ENCODE measurements at places on chromosomes 16 and 17. TPM values are rescaled to one million over a fixed set of nuclear protein-coding genes. Genes with fewer than 3 reads are reported as not detected.

DNA sequence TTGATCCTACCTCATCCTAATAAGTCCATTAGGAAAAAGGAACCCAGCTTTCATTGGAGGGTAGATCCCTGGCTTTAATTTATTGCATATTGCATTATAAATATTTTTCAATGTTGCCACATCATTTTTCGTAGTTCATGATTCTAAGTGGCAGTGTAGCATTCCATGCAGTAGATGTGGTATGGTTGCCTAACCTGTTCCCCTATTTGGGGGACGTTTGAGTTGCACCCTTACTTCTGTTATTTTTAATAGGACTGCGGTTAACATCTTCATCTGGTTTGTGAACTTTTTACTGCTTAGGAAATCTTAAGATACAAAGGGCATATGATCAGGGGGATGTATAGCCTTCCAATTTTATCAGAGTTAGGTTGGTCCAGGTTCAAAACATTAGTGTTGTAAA, 5.4 kb downstream of the SCPEP1 start:
- no peak for DNase-seq

DNA sequence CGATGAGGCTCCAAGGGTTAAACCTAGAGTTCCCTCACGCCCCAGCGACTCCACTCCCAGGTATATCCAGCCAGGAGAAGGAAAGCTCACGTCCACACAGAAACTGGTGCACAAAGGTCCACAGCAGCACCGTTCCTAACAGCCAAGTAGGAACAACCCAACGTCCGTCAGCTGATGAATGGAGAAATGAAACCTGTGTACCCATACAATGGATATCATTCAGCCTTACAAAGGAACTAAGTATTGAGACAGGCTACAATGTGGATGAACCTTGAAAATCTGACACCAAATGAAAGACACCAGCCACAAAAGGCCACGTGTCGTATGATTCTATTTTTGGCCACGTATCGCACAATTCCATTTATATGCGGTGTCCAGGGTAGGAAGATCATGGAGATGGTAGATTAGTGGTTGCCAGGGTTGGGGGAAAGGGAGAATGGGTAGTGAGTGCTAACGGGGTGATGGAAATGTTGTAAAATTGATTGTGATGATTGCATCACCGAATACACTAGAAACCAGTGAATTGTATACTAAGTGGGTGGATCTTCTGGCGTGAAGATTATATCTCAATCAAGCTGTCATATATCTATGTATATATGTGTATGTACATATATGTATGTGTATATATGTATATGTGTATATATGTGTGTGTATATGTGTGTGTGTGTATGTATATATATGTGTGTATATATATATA, 30.1 kb downstream of the NLRC3 start:
- DNase-seq = no peak

DNA sequence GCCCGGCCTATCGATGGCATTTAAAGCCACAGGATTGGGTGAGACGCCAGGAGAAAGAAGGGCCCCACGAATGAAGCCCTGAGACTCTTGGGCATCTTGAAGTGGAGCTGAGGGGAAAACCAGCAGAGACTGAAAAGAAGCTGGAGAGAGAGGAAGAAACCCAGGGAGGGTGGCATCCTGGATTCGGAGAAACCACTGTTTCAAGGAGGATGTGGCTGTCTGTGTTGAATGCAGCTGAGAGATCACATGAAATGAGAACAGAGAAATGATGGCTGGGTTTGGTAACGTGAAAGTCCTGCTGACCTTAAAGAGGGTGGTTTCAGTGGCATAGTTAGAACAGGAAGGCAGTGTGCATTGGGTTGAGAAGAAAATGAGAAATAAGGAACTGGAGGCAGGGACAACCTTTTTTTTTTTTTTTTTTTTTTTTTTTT, 3.8 kb downstream of the TNFSF12 start:
- peak; percentile 85 for DNase-seq

- peak; percentile 43 for DNase-seq
Measured at GRCh38 chr16:1771188-1771863, at the start of gene NME3. NME3 (minus strand) TSS chr16:1771543; CDS start chr16:1771534, 9 bp downstream.

- DNase-seq = peak; percentile 57
Measured at GRCh38 chr16:66478733-66479511, 51.8 kb downstream of the BEAN1 start.

DNA sequence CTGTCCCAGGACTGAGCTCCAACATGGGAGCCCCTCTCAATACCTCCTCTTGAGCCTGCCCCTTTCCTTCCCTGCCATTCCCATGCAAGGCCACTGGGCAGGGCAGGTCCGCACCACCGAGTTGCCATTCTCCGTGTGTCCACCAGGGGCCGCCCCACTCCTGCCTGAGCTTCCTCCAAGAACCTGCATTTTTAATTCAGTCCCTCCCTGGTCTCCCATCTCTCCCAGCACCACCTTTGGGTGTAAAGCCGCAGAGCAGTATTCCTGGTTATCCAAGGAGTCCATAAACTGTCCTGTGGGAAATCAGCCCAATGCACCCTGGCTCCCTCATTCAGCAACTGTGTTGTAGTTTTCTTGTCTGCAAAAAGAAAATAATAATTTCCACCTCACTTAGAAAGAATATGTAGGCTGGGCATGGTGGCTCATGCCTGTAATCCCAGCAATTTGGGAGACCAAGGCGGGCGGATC, 15.9 kb upstream of the ANKRD40CL start:
- DNase-seq = peak; percentile 63

GRCh38 chr16:50334106-50334975, 34.4 kb downstream of the BRD7 start:
- DNase-seq = no peak

DNA sequence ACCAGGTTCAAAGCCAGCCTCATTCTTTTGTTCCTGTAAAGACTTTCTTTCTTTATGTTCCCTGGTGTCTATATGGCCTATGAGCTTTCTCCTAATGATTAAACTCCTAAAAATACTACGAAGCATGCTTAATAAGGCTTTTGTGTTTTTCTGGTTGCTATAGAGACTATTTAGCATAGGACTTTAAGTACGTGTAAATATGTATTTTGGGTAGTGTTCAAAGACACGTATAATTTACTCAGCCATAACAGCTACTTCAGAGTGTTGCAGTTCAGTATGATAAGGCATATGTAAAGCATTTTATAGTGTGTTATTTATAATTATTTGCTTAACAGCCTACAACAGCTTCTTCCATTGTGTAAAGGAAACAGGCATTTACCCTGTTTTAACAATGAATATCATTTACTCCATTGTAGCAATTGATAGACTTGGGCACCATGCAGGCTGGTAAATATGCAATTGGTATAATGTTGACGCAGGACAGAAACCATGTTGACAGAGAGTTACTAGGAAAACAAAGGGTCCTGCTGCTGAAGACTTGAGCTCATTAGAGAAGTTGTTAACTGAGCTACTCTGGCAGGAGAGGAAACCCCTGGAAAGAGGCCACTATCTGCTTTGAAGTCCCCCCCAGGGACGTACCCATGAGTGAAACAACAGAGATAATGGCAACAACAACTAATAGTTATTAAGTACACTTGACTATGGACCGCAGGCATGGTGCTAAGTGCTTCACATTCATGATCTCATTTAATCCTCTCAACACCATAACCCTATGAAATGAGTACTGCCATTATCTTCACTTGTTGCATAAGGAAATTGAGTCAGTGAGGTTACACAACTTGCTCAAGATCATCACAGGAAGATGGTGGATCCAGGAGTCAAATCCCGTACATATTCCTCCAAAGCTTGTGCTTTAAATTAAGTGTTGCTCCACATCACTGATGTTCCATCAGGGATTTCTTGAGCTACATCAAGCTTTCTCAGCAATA, 342.2 kb upstream of the DYNLRB2 start:
- DNase-seq = no peak

DNA sequence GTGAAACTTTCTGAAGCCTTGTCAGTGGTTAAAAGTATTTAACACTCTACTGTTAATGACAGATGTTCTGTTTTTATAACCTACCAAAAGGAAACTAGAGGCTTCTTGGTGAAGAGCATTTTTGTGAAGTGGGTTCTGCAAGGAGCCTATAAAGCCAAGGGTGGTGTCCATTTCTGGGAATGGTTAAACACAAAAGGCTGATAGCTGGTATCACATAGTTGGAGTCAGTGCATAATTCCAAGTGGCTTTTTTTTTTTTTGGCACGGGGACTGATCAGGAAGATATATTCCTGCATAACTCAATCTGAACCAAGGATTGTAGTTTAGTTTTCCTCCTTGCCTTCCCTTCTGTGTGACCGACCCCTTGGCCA, 27.6 kb upstream of the KPNB1 start:
- DNase-seq = no peak

DNA sequence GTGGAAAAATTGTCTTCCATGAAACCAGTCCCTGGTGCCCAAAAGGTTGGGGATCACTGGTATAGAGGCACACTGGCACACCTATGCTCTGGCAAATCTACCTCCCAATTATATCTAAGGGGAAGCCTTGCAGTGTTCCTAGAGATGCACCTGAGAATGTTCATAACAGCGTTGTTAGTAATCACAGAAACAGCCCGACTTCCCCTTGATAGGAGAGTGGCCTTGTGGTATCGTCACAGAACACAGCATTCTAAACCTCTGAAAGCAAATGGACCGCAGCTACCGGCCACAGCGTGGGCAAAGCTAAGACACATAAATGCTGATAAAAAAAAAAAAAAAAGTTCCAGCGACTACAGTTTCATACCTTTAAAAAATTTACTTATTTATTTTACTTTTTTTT, 39.1 kb upstream of the ADGRG1 start:
- DNase-seq = no peak

DNA sequence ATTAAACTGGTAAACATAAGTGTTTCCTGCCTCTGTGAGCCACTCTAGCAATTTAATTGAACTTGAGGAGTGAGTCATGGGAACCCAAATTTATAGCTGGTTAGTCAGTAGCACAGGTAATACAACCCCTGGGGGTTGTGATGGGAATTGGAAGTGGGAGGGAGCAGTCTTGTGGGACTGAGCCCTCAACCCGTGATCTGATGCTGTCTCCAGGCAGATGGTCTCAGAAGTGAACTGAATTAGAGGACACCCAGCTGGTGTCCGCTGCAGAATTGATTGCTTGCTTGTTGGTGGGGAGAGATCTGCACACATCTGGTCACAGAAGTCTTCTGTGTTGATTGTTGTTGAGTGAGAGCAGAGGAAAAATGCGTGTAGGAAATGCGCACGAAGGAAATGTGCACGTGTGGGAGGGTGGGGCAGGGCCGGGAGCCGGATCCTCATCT, 7.7 kb upstream of the ST6GALNAC2 start:
- no peak for DNase-seq

GRCh38 chr16:22641131-22641628, 130.5 kb downstream of the NPIPB5 start:
- peak; percentile 11 for DNase-seq

DNA sequence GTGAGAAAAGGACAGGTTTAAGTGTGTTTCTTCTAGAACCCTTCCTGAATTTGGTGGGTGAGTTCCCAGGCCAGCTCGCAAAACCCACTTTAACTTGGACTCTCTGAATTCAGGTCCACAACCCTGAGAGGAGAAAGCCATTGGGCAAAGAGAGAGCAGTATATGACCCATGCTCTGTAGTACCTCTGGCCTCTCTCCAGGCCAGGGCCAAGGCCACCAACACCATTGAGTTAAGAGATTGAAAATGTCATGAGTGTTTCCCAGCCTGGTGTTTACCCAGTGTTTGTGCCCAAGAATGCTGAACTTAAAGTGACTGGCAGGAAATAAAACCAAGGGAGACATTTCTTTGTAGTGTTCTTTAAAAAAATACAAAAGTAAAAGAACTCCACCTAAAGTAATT, 410.4 kb upstream of the CDH5 start:
- no peak for DNase-seq

DNA sequence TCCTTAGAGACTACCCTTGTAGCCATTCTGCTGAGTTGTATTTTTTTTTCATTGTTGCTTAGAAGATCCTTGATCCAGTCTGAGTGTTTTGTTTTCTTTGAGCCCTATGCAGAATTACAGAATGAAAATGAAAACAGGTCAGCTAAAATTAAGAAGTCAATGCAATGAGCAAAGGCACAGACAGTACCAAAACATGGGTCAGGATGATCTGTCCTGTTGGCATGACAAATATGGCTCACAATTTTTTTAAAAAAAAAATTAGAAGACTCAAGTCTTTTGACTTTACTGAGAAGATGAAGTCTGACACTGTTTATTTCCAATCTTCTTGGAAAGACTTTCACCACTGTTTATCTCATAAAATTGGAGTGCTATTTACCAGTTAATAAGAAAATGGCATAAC, 32.4 kb downstream of the KCNJ16 start:
- DNase-seq = no peak

DNA sequence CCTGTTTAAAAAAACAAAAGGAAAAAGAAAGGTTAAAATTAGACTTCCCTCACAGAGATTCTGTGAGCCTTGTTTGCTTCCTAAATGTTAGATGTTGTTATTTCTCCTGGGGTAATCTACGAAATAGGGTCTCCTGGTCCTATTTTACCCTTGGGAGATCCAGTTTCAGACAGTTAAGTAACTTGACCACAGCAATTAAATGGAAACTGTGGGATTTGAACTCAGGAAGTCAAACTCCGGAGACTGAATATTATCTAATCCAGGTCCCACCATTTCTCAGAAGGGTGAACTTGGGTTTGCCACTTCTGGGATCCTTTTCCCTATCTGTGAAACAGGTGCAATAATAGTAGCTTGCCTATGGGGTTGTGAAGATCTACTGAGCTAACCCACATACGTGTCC, 6.4 kb upstream of the TMC5 start:
- no peak for DNase-seq

GRCh38 chr16:30710971-30711370, 12.0 kb downstream of the SRCAP start:
- DNase-seq = no peak

DNA sequence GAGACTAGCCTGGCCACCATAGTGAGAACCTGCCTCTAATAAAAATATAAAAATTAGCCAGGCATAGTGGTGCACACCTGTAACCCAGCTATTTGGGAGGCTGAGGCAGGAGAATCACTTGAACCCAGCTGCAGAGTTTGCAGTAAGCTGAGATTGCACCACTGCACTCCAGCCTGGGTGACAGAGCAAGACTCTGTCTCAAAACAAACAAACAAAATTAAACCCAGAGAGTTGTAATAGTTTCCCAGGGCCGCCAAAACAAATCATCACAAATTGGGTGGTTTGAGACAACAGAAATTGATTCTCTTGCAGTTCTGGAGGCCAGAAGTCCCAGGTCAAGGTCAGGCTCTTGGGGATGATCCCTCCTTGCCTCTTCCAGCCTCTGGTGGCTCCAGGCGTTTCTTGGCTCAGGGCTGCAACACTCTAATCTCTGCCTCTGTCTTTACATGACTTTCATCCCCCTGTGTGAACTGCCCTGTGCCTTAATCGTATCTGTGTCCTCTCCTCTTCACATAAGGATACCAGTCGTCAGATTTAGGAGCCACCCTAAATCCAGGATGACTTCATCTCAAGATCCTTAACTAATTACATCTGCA, 100.3 kb upstream of the NOL11 start:
- no peak for DNase-seq

GRCh38 chr17:20179041-20179440, 169.9 kb downstream of the SPECC1 start:
- DNase-seq = no peak

- DNase-seq = peak; percentile 50
Measured at GRCh38 chr16:57260294-57260929, 15.4 kb downstream of the ARL2BP start.

- no peak for DNase-seq
Measured at GRCh38 chr17:10807704-10808128, 3.8 kb upstream of the TMEM238L start.

The NKD1 gene
- total RNA-seq = under 0.01 TPM

The KRTAP4-11 gene
- total RNA-seq = not detected

The KRT26 gene
- total RNA-seq = not detected

The ATP2A3 gene
- 377 TPM for total RNA-seq

The ENPP7 gene
- total RNA-seq = 0.27 TPM

The MSRB1 gene
- total RNA-seq = 40.1 TPM

The PRSS36 gene
- 1.1 TPM for total RNA-seq

The CBLN1 gene
- not detected for total RNA-seq
